ENCODE measurements at places on chromosomes 13 and 19.
A peak's percentile ranks its signal among the peaks of the same experiment; 100 is the strongest.

DNA sequence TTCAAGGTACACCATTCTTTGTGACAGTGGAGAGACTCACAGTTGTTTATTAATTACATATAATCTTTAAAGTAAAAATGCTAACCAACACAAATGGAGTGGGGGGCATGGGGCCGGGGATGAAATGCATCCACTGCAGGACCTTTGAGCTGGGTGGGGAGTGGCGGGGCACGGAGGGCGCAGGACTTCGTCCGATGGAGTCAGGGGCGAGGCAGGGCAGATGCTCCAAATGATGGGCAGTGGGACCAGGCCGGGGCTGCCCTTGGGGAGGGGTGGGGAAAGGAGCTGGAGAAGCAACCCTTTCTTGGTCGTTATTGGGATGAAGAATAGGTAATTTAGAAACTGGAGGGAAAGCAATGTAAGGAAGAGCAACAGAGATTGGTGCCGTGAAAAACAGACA, 220.0 kb downstream of the TEX29 start:
- DNase-seq: no peak

- peak; percentile 68 for DNase-seq
These were observed 25.1 kb upstream of the KCTD15 start for GRCh38 chr19:33771384-33772101.

DNA sequence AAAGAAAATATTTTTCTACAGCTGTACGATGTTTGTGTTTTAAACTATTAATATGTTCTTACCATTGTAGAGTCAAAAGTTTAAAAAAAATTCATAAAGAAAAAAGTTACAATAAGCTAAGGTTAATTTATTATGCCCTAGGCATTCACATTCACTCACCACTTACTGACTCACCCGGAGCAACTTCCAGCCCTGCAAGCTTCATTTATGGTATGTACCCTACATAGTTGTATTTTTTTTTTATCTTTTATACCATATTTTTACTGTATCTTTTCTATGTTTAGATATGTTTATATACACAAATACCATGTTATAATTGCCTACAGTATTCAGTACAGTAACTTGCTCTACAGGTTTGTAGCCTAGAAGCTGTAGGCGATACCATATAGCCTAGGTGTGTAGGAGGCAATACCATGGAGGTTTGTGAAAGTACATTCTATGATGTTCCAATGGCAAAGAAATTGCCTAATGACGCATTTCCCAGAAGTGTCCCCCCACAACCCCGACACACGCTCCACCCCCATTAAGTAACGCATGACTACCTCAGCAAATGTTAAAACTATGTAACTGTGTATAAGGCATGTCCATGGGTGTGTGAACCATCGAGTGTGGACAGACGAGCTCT, 60.4 kb downstream of the SLITRK6 start:
- no peak for DNase-seq

DNA sequence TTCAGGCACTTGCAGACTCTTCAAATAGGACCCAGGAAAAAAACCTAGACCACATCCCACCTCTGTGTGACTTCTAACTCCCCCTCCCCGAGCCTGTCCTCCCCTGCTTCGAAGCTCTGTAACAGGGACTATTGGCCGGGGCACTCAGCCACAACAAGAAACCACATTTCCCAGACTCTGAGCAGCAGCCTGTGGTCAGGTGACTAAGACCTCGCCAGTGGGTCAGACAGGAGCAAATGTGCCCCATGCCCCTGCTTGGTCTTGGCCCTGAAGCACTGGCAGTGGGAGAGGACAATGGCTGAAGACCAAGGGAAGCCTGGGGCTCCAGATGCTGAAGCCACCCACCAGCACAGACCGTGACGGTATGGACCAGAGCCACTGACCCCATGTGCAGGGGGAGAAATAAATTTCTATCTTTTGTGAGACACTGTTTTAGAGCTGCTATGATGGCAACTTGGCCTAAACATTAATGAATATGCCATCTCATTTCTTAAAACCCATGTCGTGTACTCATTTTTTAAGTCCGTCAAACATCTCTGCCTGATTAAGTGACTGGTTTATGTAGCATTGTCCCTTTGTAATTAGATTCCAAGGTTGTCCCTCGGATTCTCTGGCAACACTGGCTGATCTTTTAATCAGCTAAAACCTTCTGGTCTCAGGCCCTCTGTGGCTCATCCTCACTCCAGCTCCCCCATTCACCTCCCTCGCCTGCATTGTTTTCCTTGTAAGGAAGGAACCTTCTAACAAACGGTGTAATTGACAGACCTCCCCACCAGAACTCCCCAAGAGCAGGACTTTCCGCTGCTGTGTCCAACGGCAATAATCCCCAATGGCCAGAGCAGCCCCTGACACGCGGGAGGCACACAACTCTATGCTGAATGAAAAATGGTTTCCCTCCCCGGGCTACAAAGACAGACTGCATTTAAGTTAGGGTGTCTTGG, 98.4 kb downstream of the STK24 start:
- DNase-seq: peak; percentile 29

GRCh38 chr19:48962029-48962848, 2.9 kb upstream of the FTL start:
- peak; percentile 89 for DNase-seq

DNA sequence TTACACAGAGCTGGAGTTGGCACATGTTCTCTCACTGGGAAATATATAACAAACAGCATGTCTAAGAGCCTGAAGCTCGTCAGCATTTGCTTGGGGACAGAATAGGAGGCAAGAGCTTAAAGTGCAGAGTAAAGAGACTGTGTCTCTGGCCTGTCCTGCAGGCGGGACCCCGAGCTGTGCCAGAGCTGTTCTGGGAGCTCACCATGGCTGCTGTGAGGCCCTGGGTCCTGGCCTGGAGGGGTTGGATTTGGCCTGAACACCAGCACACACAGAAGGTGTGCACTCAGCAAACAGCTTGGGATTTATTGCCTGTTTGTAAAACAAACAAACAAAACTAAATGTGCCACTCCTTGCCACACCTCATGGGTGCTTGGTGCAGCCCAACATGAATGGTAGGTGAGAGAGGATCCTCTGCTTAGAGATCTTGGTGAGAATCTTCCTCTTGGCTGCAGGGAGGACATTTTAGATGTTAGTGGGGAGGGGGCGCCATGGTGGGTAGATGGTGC, 60.9 kb downstream of the ERICH6B start:
- DNase-seq: no peak

GRCh38 chr13:42971691-42972347, 20.2 kb downstream of the EPSTI1 start:
- no peak for DNase-seq

- no peak for DNase-seq
These were observed 3.2 kb upstream of the TMEM190 start for GRCh38 chr19:55373306-55373992.

All from HL-60 (cell line).